ENCODE measurements at places on chromosomes 6 and 20.

DNA sequence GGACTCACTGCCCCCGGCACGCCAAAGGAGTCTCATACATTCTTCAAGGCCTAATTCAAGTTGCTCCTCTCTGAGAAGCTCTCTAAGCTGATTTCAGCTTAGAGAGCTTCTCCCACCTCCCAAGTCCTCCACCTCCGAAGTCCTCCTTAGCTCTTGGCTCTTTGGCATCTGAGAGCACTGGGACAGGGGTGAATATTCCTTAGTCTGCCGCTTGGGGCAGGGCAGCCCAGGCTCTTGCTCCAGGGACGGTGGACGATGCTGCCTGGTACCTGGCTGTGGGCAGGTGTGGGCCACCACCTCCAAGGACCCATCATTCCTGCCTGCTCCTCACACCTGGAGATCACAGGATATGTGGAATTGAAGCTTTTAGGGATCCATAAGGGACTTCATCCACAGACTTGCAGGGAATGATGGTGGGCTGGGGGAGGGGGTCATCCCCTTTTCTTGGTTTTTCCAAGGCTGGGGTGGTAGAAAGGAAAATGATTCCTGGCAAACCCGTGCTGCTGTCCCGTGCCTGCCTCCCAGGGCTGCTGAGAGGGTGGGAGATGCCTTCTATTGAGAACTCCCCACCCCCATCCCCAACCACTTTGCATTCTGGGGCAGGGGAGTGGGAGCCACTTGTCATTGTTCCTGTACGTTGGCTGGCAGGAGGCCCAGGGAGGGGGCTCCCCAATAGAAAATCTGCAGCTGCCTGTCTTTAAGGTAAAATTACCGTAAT lies 57.4 kb downstream of the ARHGAP40 start:
- DNase-seq, result no peak

DNA sequence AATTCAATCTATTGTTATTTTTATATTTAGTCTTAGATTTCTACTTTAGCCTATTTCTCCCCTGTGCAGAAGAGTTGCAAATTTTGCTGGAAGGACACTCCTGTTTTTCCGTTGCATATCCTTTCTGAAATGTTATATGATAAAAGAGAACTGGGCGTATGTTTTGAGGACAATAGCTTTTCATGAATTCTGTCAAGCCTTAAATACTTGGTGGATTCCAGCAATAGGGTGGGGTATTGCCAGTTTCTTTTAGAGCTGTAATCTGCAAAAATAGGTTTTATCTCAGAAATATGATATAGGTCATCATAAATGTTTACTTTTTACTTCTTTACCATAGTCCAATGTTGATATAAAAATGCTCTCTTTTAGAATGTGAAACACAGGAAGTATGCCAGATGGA lies 42.0 kb downstream of the VTA1 start:
- DNase-seq, result no peak

DNA sequence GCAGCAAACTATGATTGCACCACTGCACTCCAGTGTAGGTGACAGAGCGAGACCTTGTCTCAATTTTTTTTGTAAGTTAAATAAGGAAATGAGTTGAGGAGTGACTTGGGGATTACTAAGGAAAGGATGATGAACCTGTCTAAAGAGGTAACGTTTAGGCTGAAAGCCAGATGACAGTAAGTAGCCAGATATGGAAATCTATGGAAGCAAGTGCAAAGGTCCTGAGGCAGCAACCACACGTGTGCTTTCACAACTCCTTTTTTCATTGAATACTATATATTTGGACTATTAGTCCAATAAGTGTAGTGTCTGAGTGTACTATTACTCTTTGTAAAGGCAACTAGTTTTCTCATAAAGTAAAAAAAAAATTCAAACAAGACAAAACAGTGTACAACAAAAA lies 147.4 kb downstream of the CD24 start:
- DNase-seq, result no peak

GRCh38 chr20:42191140-42191860 lies 573.1 kb upstream of the CHD6 start:
- no peak for DNase-seq

GRCh38 chr6:55379471-55379870 lies 52.2 kb downstream of the GFRAL start:
- DNase-seq, result no peak

- no peak for DNase-seq
These were observed 391.0 kb downstream of the TAF4 start for GRCh38 chr20:61674688-61675087.

- no peak for DNase-seq
These were observed 136.9 kb downstream of the CD83 start for GRCh38 chr6:14254505-14254904.

GRCh38 chr6:8110117-8110721 lies 7.9 kb upstream of the EEF1E1 start:
- no peak for DNase-seq

DNA sequence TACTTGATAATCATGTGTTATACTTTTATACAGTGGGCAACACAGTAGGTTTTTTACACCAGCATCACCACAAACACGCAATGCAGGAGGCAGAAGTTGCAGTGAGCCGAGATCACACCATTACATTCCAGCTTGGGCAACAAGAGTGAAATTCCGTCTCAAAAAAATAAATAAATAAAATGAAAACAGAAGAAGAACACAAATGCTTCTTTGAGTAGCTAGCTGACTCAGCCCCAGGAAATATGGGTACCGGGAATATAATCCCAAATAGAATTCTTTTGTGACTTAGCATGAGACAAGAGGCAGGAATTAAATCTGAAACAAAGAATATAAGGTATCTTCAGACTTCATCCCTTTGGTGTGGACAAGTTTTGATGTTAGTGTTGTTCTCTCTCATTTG lies 164.2 kb upstream of the ATXN1 start:
- no peak for DNase-seq

- DNase-seq, result no peak
These were observed 25.3 kb downstream of the SERAC1 start for GRCh38 chr6:158142789-158143188.

DNA sequence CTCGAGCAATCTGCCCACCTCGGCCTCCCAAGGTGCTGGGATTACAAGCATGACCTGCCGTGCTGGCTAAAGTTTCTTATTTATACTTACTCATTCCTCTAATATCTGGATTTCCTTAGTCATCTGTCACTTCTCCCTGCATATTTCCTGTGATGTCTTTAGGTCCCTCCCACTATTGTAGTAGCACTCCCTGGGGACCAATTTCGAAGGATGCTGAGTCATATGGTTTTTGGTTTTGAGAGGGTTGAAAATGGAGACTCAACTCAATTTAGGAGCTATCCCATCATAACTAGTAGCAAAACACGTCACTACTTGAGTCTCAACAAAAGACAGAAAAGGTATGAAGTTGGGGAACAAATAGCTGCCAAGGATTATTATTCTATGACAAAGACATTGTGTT lies 20.2 kb downstream of the MCUR1 start:
- no peak for DNase-seq

- DNase-seq, result no peak
These were observed 76.8 kb downstream of the UNC5CL start for GRCh38 chr6:40962241-40962640.

DNA sequence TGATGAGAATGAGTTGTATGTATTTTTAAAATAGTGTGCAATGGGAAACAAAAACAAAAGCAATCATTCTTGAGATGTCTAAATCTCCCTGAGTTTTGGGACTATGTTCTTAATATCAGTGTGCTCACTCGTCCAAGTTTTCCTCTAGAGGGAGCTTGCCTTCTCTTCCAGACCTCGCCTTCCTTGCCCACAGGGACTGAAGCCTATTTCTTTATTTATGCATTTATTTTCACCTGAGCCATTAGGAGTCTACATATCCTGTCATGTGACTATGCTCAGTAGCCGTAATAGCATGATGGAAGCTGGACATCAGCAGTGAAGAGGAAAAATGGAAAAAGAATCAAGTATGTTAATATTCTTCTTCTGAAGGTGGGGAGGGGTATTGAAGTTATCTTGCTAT lies 131.2 kb downstream of the SH3BGRL2 start:
- no peak for DNase-seq

DNA sequence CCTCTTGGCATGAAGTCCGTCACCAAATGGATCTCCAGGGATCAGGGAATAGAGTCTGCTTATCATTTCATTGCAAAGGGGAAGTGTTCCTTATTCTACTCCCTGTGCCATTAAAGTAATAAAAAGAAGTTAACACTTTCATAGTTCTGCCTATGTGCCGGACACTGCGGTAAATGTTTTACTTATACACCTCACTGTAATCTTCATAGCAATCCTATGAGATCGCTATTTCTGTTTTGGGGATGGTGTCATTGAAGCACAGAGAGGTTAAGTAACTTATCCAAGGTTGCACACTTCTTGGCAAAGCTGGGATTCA lies 177.7 kb downstream of the TSHZ2 start:
- DNase-seq, result no peak

DNA sequence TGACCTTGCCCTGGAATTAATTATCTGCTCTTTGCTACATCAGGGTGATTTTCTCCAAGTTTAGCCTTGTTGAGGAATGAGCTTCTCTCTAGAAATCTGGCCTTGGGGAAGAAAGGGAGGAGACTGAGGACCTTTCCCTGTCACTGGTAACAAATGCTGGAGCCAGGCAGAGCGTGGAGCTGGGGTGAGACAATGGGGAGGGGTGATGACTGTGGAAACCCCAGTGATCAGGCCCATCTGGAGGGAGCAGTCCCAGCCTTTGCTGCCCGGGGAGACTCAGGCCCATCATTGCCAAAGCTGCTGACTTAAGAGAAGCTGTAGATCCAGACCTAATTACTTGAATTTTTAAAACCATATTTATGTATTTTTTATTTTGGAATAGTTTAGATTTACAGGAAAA lies 31.3 kb downstream of the BCAS4 start:
- DNase-seq, result no peak

All from stimulated activated CD8-positive, alpha-beta memory T cell treated with anti-CD3 and anti-CD28 coated beads, Interleukin-2, amount 100 ng/mL, for 48 hours (primary cell).